ENCODE measurements at places on chromosomes 3 and 15.

DNA sequence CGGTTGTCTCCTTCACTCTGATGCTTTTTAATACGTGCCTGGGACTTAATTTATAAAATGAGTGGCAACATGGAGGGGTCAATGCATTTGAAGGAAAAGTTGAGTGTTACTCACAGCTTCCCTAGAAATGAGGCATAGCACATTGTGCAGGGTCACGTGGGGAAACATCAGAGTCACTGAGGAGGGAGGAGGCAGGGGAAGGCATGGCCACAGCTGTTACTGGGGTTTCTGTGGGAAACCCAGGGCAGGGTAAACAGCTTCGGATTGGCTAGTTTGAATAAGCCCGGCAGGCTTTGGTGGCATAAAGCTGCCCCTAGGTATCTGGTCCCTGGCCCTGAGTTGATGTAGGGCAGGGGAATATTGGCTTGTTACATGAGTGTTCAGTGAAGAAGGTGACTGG, 98.9 kb upstream of the ST8SIA2 start:
- no peak for DNase-seq

DNA sequence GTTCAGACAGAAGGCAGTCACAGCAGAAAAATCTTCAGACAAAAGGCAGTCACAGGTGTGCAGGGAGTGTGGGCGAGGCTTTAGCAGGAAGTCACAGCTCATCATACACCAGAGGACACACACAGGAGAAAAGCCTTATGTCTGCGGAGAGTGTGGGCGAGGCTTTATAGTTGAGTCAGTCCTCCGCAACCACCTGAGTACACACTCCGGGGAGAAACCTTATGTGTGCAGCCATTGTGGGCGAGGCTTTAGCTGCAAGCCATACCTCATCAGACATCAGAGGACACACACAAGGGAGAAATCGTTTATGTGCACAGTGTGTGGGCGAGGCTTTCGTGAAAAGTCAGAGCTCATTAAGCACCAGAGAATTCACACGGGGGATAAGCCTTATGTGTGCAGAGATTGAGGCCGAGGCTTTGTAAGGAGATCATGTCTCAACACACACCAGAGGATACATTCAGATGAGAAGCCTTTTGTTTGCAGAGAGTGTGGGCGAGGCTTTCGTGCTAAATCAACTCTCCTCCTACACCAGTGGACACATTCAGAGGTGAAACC, 27.6 kb downstream of the ZNF589 start:
- DNase-seq, result no peak

DNA sequence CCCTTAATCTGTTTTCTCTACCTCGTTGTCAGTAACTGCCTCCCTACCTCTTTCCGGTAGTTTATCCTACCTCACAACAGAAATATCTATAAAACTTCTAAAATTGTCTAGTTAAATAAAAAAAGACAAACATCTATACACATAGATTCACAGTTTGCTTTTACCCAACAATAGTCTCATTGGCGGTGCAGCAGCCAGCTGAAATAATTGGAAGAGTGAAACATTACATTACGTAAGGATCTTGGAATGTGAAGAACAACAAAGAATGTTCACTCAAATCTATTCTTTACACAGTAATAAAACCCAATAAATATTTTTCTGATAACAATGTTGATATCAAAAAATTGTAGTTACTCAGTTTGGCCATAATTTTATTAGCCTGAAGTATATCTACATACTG, 115.5 kb upstream of the ARPP21 start:
- DNase-seq, result no peak

GRCh38 chr3:166526881-166527280, 689.7 kb upstream of the BCHE start:
- no peak for DNase-seq

DNA sequence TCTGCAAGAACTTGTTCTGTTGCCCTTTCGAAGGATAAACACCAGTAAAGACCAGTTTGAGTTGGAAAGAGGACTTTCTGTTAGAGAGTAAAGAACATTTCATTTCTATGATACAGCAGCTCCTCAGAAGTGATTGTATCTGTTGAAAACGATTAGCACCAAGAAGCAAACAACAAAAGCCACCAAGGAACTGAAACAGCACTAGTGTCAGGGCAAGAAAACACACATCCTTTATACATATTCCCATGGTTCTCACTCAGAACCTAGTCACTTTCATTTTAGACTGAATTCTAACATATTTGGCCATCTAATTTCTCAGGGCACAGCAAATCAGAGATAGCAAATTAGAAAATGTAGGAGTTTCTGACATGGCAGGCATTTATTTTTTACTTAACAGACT, 116.1 kb downstream of the ATP1B3 start:
- no peak for DNase-seq

- no peak for DNase-seq
Observed at GRCh38 chr15:93223803-93224202, 134.8 kb upstream of the RGMA start.

- DNase-seq, result no peak
Observed at GRCh38 chr3:113496924-113497323, 18.0 kb downstream of the SPICE1 start.

- no peak for DNase-seq
Observed at GRCh38 chr3:46699676-46700523, 1.3 kb upstream of the TMIE start.

Data from stimulated activated CD8-positive, alpha-beta memory T cell treated with anti-CD3 and anti-CD28 coated beads, Interleukin-4, amount 100 ng/mL, for 1 hour (primary cell).